SK-N-MC (cell line): ENCODE measurements at places on chromosomes 12 and 14.
A peak's percentile ranks its signal among the peaks of the same experiment; 100 is the strongest.

GRCh38 chr12:116916714-116917114 is 6.0 kb downstream of the FBXW8 start:
- DNase-seq: no peak

GRCh38 chr12:54959291-54960018 is 25.1 kb downstream of the TESPA1 start:
- DNase-seq: no peak

DNA sequence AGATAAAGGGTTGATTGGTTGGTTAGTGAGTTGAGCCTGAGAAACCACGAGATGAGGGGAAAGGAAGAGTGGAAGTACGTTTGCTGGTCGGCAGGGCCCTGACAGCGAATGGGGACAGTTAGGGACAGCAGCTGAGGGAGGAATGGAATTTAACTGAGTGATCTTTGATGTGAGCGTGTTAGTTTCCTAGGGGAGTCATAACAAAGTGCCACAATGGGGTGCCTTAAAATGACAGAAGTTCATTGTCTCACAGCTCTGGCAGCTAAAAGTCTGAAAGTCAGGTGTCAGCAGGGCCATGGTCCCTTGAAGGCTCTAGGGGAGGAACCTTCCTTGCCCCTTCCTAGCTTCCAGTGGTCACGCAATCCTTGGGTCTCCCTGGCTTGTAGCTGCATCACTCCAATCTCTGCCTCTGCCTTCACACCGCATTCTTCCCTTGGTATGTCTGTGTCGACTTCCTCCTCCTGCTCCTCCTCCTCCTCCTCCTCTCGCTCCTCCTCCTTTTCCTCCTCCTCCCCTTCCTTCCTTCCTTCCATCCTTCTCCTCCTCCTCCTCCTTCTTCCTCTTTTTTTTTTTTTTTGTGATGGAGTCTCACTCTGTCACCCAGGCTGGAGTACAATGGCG is 26.0 kb upstream of the RIN3 start:
- no peak for DNase-seq

GRCh38 chr12:69684466-69684865 is 14.6 kb downstream of the BEST3 start:
- DNase-seq: no peak

DNA sequence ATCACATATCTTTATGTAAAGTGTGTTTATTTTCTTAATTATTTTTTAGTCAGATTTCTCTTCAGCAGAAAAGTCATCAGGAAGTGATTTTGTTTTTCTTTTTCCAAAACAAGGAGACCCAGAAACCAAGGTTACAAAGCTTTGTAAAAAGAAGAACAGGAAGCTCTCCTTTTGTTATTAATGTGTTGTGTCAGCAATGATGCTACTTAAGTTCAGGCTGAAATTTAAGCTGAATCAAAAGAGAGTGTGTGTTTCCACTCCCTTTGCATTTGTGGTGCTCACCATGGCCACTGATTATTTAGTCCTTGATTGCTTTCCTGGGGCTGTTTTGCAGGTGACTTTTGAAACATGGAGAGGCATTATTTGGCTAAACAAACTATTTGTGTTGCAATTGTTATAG is 155.3 kb upstream of the ATP2B1 start:
- no peak for DNase-seq

DNA sequence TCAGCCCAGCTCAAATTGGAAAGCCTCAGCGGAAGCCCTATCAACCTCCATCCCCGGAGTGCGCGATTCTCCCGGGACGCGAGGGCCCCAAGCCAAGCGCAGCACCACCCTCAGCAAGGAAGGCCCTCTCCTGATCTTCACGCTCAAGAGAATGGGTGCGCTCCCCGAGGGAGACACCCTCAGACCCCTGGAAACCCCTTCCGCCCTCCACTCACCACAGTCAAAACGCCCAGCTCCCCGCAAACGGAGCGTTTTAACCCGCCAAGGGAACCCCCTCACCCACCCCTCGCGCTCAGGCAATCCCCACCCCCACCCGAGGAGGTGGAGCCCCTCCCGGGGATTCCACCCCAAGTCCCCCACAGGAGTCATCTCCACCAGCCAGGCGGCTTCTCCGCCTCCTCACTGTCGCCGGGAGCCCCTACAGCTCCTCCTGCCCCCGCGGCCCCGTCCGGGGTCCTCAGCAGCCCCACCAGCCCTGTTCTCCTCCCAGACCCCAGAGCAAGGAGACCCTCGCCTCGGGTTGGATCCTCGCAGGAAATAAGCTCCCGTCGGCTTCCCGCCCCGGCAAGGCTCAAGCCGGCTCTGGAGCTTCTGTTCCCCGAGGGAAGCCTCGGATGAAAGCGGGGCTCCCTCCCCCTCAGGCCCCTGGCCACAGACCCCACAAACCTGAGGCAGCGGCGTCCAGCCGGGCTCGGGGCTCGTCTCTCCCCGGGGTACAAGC is 507 bp downstream of the BAZ2A start:
- DNase-seq: no peak

GRCh38 chr12:55830601-55831446 is 1.4 kb upstream of the DNAJC14 start:
- DNase-seq: peak; percentile 32

DNA sequence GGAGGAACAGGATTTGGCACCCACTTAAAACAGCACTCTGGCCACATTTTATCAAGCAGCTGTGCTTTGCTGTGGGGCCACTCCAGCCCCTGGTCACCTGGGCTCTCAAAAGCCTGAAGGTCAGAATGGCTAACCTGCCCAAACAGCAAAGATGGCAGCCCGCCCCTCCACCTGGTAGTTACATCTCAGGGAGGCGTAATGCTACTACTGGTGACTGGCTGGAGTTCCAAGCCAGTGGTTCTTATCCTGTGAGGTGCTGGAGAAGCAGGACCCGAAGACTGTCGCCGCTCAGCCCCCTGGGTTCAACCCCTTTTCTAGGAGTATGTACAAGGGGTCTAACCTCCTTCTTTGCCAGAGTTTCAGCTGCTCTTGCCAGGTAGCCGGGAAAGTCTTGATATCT is 467.4 kb upstream of the FOXG1 start:
- no peak for DNase-seq

GRCh38 chr14:94476023-94476422 is at the start of gene SERPINA9:
Gene SERPINA9 (minus strand): TSS chr14:94476197. CDS start chr14:94469840, 6,357 bp downstream.
- DNase-seq: no peak

DNA sequence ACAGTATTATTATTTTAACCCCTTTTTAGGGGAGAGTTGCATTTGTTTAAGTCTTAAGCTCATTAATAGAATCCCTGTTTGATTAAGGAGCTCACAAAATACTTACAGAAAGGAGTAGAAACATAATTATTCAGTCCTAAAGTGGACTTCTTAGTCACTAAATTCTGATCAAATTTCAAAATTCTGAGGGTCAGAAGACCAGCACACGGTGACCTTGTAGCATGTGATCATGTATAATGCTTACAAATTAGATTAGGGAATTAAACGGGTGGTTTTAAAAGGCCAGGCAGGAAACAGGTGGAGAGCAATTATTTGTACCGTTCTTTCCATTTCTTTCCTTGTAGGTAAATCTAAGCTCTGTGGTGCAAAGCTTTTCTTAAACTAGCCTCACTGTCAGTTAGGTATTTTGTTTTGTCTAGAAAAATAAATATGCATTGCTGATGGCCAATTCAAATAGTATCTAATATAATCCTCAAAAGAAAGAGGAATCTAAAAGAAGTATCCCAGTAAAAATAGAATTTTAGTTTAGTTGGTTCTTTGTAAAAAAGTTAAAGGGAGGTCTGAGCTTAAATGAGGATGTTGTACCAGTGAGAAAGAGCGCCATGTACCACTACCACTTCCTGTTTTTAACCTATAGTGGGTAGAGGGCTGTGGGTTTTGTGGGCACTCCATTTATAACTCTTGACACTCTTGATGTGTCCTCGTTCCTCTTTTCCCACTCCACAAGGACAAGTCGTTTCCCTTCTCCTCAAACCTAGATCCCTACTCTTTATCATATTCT is 51.1 kb downstream of the SLC38A1 start:
- no peak for DNase-seq

GRCh38 chr14:95891742-95892141 is 15.1 kb downstream of the TUNAR start:
- no peak for DNase-seq

- no peak for DNase-seq
These were observed 23.9 kb upstream of the C14orf180 start for GRCh38 chr14:104555430-104556255.

DNA sequence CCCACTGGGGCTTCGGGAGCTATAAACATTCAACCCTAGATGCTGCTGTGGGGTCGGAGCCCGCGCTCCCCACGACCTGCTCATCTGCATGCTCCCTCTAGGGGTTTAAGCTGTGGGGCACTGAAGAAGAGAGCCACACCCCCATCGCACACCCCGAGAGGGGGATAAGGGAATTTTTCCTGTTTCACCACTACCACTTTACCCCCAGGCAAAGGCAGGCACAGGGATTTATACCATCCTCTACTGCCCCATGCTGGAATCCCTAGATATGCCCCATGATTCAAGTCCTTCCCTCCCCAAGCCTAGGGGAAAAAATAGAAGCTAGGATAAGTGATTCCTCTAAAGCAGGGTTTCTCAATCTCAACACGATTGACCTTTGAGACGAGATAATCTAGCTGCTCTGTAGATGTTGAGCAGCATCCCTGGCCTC is 59.9 kb upstream of the CCDC60 start:
- no peak for DNase-seq

DNA sequence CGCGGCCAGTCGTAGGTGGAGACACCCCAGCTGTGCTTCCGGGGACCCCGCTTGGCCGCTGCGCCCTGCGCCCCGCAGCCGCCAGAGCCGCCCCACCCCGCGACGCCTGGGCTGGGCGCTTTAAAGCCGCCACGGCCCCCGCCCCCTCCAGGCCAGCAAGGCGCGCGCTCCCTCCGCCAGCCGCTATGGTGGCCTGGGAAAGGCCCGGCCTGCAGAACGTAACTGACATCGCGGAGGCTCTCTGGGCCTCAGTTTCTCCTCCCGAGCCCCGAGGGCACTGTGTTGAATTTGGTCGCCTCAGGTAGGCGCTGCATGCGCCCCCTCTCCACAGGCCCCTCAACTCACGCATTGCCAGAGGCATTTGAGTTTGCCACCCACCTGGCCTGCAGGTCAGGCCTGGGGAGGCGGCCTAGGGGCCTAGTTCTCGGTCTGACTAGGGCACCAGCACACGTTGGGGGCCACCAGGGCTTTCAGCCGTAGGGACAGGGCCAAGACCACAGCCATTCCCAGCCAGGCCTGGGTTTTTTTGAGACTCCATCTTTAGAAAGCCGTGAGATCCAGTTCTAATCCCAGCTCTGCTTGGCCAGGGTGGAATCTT is at the start of gene NGB:
NGB (minus strand) TSS at position 94 of the 598 bp plus-strand sequence. CDS start 269 bp downstream, outside the sequence.
- DNase-seq: no peak

DNA sequence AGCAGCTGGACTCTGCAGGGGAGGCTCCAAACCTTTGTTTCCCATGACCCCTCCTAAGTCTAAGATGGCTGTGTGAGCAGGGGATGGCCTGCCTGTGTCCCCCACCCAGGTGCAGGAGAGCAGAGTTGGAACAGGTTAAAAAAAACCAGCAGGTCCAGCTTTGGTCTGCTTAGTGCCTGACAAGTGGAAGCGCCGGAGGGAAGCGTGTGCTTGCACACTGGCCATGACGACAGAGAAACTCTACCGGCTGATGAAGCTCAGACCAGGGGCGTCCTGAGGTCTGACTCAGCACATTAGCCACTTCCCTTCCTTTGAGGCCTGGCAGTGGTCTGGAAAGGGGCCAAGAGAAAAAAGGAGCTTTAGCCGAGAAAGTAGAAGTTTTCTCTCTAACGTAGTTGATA is 280.1 kb downstream of the VRK1 start:
- DNase-seq: no peak

GRCh38 chr12:112524676-112525425 is 106.1 kb downstream of the PTPN11 start:
- DNase-seq: no peak

DNA sequence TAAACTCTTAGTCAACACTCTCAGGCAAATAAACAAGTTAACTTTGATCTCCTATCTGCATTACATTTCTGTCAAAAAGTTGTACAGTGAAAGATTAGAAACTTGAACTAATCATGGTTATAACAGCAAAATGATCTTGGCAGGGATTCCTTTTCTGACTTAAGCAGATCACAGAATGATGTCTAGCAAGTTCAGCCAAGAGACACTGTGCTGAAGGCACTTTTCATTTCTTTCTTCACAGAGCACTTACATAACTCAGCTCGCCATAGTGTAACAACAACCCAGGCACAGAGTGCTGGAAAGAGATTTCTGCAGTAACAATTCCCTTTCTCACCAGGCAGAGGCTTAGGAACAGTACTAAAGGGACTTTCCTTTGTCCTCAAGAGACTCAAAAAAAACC is 19.6 kb upstream of the CSRP2 start:
- DNase-seq: no peak

DNA sequence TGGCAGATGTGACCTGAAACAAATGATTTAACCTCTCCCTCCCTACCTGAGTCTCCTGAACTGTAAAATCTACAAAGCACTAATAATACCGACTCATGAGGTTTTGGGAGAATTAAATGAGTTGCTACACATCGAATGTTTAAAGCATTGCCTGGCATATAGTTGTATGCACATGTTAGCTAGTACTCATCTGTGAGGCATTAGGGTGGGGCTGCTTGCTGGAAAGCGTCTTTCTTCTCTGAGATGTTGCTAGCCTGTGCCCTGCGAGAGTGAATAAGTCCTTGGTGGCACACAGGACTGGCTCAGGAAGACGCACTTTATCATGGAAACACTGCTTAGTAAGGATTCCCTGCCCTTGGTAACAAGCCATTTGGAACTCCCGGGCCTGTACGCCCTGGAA is 6.1 kb downstream of the RAPGEF3 start:
- DNase-seq: no peak

DNA sequence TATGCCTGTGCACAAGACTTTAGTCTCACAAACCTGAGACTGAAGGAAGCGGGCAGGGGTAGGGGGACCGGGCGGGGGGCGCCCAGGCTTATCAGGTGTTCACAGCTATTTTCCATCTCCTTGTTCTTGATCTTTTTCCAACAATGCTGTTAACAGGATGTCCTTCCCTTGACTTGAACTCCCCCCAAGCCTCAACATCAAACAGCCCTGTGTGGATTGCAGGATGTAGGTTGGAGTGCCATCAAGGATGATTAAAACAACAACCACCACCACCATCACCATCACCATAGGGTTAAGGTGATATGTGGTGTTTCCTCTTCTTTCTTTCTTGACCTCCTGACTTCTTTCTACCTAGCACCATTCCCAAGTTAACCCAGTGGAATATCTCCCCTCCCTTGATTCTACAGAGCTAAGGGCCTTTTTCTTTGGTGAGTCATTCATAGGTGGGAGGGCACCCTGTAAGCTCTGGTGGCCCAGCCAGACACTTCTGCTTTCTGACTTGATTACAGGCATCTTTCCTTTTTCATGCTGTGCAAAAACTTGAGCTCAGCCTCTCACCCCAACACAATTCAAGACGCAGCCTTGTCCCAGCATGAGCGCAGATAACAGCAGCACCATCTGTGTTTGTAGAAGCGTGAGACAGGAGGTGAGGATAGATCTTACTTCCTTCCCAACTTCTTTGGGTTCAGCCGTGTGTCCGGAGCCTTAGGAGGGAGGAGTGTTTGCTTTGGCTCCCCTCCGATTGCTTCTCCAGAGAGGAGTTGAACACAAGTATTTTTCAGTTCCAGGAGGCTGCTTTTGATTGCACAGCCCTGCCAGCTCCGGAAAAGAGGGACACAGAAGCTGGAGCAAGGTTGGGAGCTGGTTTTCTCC is 26.8 kb downstream of the FLVCR2 start:
- no peak for DNase-seq
